ENCODE measurements at places on chromosomes 1 and 21.

DNA sequence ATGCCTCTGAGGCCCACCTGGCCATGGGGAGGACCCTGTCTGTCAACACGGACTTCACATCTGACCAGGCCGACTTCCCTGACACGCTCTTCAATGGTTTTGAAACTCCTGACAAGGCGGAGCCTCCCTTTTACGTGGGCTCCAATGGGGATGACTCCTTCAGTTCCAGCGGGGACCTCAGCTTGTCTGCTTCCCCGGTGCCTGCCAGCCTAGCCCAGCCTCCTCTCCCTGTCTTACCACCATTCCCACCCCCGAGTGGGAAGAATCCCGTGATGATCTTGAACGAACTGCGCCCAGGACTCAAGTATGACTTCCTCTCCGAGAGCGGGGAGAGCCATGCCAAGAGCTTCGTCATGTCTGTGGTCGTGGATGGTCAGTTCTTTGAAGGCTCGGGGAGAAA, 101.8 kb downstream of the ADARB1 start:
- no peak for DNase-seq

- no peak for DNase-seq
Observed at GRCh38 chr1:221910222-221910621, 168.3 kb upstream of the DUSP10 start.

DNA sequence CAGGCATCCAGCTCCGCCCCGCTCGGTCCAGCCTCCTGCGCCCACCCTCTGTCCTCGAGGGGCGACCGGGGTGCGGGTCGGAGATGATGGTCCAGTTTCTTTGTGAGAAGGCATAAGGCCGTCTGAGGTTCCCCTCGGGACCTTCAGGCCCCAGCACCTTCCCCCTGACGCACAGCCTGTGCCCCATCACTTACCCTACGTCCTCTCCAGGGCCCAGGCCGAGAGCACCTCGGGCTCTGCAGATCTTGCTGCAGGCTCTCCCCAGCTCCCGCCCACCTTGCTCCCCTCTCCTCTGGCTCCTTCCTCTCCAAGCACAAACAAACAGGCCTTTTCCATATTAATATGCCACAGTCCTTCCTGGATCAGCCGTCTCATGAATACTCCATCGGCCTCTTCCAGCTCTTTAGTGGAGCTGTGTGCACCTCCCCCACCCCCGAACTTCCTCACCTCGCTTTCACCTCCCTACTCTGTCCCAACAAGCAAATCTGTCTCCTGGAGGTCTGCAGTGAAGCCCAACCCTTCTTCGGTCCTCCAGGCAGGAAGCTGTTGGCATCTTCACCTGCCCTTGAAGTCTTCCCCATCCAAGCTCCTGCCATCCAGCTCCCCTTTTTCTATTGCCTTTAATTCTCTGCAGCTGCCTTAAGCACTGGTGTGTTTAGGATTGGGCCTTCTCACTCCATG, 448 bp upstream of the COL9A2 start:
- DNase-seq, result no peak

DNA sequence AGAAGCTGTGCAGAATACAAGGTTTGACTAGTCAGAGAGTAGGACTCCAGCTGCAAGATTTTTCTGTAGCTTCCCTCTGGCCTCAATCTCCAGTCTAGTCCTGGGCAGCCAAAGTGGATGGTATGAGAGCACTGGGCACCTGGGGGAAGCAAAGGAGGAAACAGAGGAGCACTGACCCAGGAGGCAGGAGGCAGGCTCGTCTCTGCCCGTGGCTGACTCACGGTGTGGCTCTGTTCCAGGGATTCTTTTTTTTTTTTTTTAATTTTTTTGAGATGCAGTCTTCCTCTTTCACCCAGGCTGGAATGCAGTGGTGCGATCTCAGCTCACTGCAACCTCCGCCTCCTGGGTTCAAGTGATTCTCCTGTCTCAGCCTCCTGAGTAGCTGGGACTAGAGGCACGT, 4.1 kb upstream of the NPPB start:
- no peak for DNase-seq

- DNase-seq, result no peak
Observed at GRCh38 chr21:35206141-35207125, 157.3 kb upstream of the RUNX1 start.

DNA sequence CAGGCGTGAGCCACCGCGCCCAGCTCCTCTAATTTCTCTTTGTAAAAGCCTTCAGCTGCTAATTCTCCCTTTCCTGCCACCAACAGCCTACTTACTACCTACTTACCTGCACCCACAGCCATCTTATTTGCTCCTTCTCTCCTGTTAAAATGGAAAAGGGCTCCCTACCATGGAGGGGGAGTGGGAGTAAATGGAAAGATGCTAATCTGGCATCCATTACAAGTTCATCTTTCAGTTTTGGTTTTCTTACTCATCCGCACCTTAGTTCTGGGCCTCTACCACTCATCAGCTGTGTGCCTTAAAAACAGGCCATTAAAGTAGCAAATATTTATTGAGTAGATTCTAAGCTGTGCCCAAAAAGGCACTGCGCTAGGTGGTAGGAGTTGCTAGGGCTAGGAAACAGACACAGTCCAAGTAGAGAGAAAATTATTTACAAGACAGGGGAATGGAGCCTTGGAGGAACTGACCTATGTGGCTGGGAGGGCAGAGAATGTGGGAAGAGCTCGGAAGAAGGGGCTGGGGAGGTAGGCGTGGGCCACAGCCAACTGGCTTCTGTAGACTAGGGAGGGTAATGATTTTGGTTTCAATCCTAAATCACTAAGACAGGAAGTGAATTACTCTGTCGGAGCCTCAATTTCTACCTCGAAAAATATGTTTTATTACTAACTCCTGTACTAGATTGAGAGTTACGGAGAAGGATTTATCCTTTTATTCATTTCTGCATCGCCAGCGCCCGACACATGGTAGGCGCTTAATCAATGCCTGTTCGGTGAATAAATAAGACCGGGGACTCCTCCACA, 685 bp upstream of the DDI2 start:
- peak; percentile 19 for DNase-seq

- no peak for DNase-seq
Observed at GRCh38 chr1:211192227-211192626, 58.3 kb upstream of the KCNH1 start.

DNA sequence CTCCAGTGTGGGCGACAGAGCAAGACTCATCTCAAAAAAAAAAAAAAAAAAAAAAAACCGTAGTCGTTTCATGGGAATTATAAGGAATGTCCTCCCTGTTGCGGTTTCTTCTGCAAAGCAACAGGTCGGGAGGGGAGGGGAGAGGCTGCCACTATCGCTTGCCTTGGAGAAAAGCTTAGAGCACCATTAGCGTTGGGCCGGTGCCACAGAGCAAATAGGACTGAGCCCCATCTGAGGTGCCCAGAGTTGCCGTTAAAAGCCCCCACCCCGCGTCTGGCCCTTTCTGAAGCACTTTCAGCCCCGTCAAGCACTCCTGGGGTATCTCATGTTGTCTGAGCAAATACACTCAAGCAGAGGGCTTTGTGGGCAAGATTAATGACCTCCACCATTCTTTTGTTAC, 2.2 kb downstream of the RIPPLY3 start:
- no peak for DNase-seq

DNA sequence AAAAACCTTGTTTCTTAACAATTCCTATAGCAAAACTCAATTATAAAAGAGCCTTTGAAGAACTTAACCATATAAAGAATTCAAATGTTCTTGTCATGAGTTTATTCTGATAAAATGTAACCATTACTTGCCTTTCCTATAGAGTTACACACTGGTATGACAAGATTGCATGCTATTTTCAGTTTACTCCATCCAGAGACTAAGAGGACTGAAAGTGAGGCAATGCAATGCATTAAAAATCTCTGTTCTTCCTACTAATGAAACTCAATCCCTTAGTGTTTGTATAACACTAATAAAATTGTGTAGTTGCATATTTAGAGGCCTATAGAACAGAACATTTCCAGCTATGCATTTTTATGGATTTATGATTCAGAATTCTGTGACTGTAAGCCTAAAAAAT, 88.1 kb downstream of the COP1 start:
- DNase-seq, result no peak

DNA sequence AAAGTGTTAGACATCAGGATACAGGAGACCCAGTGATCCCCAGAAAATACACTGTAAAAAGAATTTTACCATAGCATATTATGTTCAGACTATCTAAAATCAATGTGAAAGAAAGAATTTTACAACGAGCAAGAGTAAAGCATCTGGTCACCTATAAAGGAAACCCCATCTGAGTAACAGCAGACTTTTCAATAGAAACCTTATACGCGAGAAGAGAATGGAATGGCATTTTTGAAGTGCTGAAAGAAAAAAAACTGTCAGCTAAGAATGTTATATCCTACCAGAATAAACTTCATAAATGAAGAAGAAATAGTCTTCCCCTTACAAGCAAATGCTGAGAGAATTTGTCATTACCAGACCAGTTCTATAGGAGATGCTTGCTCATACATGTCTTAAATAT, 532.1 kb upstream of the NR5A2 start:
- DNase-seq, result no peak

- DNase-seq, result peak; percentile 39
Observed at GRCh38 chr1:180981596-180982387, 40.9 kb downstream of the STX6 start.

GRCh38 chr1:20107796-20108195, 11.5 kb downstream of the PLA2G2D start:
- DNase-seq, result no peak

GRCh38 chr1:22817462-22817861, 106.8 kb downstream of the EPHB2 start:
- no peak for DNase-seq
